ENCODE measurements at places on chromosomes 16 and 17. TPM values are rescaled to one million over a fixed set of nuclear protein-coding genes. Genes with fewer than 3 reads are reported as not detected.

GRCh38 chr16:84459941-84460405 lies 44.5 kb downstream of the MEAK7 start:
- no peak overlapping the region for H3K4me3 ChIP-seq
- no peaks in the 10 kb centered on the region for H3K36me3 ChIP-seq
- DNase-seq = no peak
- H3K27ac ChIP-seq = no peak overlapping the region

DNA sequence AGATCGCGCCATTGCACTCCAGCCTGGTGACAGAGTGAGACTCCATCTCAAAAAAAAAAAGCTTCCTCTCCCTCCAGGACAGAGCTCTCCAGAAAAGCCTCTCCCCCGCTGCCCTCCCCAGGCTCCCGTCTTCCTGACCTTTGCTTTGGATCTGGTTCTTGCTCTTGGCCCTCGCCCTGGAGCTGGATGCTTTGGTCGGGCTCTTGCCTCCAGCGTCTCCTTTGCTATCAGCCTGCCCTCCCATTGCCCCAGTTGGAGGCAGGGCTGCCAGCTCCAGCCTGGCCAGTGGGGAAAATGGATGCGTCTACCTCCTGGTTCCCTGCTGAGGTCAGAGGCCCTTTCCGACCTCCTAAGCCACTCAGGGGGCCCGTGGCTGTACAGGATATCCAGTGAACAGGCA lies 35.9 kb downstream of the TRARG1 start:
- H3K4me1 ChIP-seq = peaks cover 9% of the 10 kb centered on the region
- no peaks in the 10 kb centered on the region for H3K36me3 ChIP-seq

- H3K27me3 ChIP-seq = no peaks in the 10 kb centered on the region
- no peaks in the 10 kb centered on the region for H3K36me3 ChIP-seq
- H3K4me1 ChIP-seq = no peaks in the 10 kb centered on the region
- no peak for DNase-seq
- no peak overlapping the region for H3K4me3 ChIP-seq
These were observed 16.2 kb upstream of the KIFC3 start for GRCh38 chr16:57818377-57819064.

GRCh38 chr16:85153046-85153445 lies 40.8 kb upstream of the CIBAR2 start:
- H3K36me3 ChIP-seq = no peaks in the 10 kb centered on the region
- H3K4me1 ChIP-seq = peaks cover 6% of the 10 kb centered on the region
- H3K4me3 ChIP-seq = no peak overlapping the region
- no peak for DNase-seq

GRCh38 chr17:27644586-27644985 lies 13.6 kb downstream of the LGALS9 start:
- no peak overlapping the region for H3K27ac ChIP-seq
- no peaks in the 10 kb centered on the region for H3K27me3 ChIP-seq
- H3K4me1 ChIP-seq = no peaks in the 10 kb centered on the region

DNA sequence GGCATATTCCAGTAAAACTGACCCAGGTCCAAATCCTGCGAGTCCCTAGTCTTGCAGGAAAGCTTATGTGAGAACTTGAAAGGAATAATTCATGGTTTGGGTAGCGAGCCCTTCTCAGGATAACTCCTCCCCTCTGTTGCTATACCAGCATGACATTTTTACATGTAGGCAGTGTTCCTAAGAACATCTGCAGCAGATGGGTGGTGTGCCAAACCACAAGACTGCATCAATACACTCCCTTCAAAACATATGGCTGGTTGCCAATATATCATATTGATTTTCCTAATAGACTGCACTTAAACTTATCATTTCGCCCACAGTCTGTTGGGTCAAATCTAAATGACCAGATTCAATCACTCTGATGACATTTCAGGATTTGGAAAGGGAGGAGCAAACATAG lies 19.9 kb downstream of the PSME3IP1 start:
- DNase-seq = no peak
- H3K27ac ChIP-seq = no peak overlapping the region
- H3K36me3 ChIP-seq = peaks cover 20% of the 10 kb centered on the region
- H3K4me1 ChIP-seq = peaks cover 14% of the 10 kb centered on the region

- H3K27me3 ChIP-seq = no peaks in the 10 kb centered on the region
- peaks cover 3% of the 10 kb centered on the region for H3K4me1 ChIP-seq
- no peak for DNase-seq
- H3K27ac ChIP-seq = no peak overlapping the region
These were observed 7.9 kb upstream of the MFSD6L start for GRCh38 chr17:8806926-8807550.

DNA sequence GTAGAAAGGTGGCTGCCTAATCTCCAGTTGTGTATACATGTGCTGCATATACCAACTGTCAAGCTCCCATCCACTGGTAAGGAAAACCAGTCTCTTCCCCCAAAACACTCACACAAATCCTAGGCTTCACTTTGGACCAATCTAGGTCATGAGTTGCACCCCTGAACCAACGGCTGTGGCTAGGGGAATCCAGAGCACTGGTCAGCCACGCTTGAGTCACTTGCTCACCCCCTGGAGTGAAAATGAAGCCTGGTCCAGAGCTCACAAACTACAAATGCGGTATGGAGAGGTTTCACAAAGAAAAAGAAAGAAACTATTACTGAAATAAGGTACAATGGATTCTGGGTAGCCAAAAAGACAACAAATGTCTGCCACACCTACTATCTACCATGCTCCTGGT lies 66.1 kb upstream of the NLK start:
- no peaks in the 10 kb centered on the region for H3K36me3 ChIP-seq
- H3K27ac ChIP-seq = no peak overlapping the region
- no peaks in the 10 kb centered on the region for H3K27me3 ChIP-seq

DNA sequence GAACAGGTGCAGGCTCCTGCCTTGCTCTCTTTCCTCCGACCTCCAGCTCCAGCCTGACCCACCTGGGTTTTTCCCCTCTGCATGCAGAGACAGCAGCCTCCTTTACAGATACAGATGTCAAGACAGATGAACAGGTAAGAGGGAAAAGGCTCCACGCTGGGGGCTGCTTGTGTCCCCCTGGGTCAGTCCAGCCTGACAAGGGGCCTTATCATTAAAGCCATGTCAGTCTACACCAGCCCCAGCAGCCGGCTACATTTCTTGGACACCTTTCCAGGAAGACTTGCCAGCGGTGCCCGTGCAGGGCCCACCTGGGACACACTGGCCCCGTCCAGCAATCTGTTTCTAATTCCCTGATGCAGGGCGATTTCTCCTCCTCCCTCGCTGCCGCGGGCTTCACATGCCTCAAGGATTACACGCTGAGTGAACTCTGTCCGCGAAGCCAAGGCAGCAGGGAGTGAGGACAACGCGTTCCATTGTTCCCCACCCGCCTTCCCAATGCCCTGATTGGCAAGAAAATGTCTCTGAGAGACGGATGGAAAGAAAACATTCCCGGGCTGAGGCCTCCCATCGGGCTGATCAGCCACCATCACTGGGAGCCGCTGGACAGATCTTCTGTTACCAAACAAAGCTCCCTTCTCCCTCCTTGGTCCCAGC lies 184.7 kb downstream of the C16orf95 start:
- H3K27ac ChIP-seq = no peak overlapping the region
- H3K4me3 ChIP-seq = no peak overlapping the region
- H3K36me3 ChIP-seq = no peaks in the 10 kb centered on the region
- no peaks in the 10 kb centered on the region for H3K27me3 ChIP-seq
- DNase-seq = peak; percentile 88

DNA sequence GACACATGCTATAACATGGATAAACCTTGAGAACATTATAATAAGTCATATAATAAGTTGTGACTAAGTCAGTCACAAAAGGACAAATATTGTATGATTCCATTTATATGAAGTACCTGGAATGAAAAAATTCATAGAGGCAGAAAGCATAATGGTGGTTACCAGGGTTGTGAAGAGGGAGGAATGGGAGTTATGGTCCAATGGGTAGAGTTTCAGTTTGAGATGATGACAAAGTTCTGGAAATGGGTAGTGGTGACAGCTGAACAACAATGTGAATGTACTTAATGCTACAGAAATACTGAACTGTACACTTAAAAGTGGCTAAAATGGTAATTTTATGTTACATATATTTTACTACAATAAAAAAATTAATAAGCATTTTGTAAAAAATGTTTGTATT lies 49.7 kb downstream of the MYO1D start:
- no peak overlapping the region for H3K27ac ChIP-seq
- H3K36me3 ChIP-seq = no peaks in the 10 kb centered on the region

GRCh38 chr16:70568601-70569237 lies 45.1 kb downstream of the SF3B3 start:
- DNase-seq = no peak
- H3K4me1 ChIP-seq = no peaks in the 10 kb centered on the region
- H3K4me3 ChIP-seq = no peak overlapping the region
- no peak overlapping the region for H3K27ac ChIP-seq
- no peaks in the 10 kb centered on the region for H3K27me3 ChIP-seq
- peaks cover 36% of the 10 kb centered on the region for H3K36me3 ChIP-seq

DNA sequence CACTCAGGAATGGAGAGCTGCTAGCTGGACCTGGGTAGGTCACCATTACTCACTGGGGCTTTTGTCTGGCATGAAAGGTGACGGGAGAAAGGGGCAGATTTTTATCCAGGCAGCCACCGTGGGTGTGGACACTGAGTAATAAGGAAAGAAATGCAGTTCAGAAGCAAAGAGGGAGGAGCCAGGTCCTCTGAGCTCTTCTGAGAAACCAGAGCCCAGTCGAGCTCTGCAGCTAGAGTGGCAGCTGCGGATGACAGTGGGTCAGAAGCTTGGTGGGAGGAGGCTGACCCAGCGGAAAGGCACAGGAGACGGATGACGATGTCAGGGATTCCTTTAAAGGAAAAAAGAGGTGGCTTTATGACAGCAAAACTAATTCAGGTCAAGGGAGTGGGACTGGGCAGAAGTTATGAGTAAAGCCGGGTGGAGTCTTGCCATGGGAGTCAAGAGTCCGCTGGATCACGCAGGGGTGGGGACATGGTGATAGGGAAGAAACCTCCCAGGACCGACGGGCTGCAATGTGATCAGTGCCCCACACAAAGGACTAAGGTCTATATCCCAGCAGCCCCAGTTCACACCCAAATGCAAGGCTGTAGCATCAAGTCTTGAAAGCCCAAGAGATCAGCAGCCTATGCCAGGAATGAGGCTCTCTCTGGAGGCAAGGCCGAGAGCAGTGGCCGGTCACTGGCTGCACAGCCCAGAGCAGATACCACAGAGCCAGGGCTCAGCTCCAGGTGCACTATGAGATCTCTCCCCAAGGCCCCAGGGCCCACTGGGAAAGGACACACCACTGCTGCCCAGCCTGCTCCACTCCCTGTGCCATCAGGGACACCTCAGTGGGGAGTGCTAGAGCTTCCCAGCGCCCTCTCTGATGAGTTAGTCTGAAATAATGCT lies 6.3 kb upstream of the MNT start:
- H3K27ac ChIP-seq = no peak overlapping the region
- H3K36me3 ChIP-seq = no peaks in the 10 kb centered on the region
- peaks cover 5% of the 10 kb centered on the region for H3K4me1 ChIP-seq
- H3K4me3 ChIP-seq = no peak overlapping the region
- no peak for DNase-seq

DNA sequence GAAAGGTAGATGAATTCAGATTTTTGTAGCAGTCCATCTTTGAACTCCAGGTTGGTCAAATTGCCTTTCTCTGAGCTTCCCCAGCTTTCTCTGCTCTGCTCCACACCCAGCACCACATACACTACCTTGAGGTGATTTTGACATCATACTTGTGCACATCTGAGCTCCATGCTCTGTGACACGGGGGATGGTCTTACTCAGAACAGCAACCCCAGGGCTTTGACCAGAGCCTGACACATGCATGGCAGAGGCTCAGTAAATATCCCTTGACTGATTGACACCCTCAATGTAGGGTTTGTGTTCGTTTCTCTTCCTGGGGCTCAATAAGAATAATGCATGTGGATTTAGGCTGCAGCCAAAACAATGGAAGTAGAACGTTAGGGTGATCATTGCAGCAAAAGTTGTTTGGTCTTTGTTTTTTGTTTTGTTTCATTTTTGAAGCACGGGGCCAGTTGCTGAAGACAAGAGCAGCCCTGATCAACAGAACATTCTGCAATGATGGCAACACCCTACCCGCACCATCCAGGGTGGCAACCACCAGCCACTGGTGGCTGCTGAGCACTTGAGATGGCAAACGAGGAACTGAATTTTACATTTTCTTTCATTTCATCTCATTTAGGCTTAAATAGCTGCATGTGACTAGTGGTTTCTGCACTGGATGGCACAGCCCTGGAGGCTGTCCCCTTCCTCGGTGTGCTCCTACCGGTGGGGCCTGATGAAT lies 224.8 kb upstream of the TNRC6C start:
- peaks cover 6% of the 10 kb centered on the region for H3K27me3 ChIP-seq
- H3K4me3 ChIP-seq = no peak overlapping the region
- H3K27ac ChIP-seq = no peak overlapping the region
- peaks cover 48% of the 10 kb centered on the region for H3K4me1 ChIP-seq
- no peak for DNase-seq
- peaks cover 10% of the 10 kb centered on the region for H3K36me3 ChIP-seq

GRCh38 chr16:47461598-47462266 lies 601 bp downstream of the PHKB start:
- H3K36me3 ChIP-seq = peaks cover 5% of the 10 kb centered on the region
- peak overlapping the region; percentile 100 for H3K27ac ChIP-seq
- no peaks in the 10 kb centered on the region for H3K27me3 ChIP-seq
- H3K4me3 ChIP-seq = peak overlapping the region; percentile 82

GRCh38 chr16:19386525-19386924 lies 31.2 kb upstream of the TMC5 start:
- no peaks in the 10 kb centered on the region for H3K4me1 ChIP-seq
- no peak overlapping the region for H3K27ac ChIP-seq
- H3K36me3 ChIP-seq = no peaks in the 10 kb centered on the region

DNA sequence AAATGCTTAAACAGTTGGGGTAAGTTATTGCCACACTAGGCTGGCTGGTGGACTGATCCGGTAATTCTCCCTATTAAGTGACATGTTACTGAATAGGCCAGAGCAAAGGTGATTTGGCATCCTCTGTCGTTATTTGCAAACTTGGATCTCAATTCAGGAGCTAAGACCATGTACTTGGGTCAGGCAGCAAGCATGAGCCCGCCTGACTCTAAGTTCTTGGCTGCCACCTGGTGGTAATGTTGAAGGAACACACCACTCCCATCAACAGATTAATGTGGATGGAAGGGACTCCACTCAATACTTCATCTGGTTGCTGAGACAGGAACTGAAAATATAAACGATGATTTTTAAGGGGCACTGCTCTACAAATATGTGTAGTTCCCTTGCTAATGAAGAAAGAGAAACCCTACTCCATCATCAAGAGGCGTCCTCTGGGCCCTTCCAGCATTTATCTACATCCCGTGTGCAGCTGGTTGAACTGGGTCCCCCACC lies 70.8 kb downstream of the EMP2 start:
- no peak overlapping the region for H3K4me3 ChIP-seq
- H3K27me3 ChIP-seq = no peaks in the 10 kb centered on the region
- H3K4me1 ChIP-seq = no peaks in the 10 kb centered on the region
- no peak overlapping the region for H3K27ac ChIP-seq
- DNase-seq = peak; percentile 89

WSCD1 gene
- 41.3 TPM for total RNA-seq

PRSS33 gene
- 0.73 TPM for total RNA-seq
